Effector CD4-positive, alpha-beta T cell (primary cell): ENCODE measurements at places on chromosomes 12 and 14.
A peak's percentile ranks its signal among the peaks of the same experiment; 100 is the strongest.

GRCh38 chr12:95548539-95549391 lies 2.5 kb downstream of the USP44 start:
- peak; percentile 63 for DNase-seq

GRCh38 chr12:70733385-70733784 lies 96.2 kb upstream of the PTPRB start:
- no peak for DNase-seq

DNA sequence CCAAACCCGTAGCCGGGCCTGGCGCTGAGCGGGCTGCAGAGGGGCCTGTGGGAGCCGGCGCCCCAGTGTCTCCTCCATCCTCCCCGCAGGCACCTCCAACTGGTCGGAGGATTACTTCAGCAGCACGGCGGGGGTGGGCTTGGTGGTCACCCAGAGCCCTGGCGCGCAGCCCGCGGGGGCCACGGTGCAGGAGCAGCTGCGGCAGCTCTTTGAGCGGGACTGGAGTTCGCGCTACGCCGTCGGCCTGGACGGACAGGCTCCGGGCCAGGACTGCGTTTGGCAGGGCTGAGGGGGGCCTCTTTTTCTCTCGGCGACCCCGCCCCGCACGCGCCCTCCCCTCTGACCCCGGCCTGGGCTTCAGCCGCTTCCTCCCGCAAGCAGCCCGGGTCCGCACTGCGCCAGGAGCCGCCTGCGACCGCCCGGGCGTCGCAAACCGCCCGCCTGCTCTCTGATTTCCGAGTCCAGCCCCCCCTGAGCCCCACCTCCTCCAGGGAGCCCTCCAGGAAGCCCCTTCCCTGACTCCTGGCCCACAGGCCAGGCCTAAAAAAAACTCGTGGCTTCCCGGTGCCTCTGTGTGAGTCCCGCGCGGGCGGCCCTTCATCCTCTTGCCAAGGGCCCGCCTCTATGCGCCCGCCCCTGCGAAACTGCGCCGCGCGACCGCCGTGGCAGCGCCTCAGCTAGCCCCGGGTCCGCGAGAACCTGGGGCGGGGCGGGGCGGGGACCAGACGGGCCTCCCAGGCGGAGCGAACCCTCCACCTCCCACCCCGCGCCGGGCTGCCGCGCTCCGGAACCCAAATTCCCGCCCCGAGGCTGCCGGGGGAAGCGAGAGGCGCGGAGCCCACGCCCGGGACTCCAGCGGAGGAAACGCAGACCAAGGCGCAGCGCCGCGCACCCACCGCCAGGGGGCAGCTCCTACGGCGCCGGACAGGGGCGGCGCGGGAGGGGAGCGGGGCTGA lies 8.3 kb downstream of the PLD4 start:
- DNase-seq, result peak; percentile 75

DNA sequence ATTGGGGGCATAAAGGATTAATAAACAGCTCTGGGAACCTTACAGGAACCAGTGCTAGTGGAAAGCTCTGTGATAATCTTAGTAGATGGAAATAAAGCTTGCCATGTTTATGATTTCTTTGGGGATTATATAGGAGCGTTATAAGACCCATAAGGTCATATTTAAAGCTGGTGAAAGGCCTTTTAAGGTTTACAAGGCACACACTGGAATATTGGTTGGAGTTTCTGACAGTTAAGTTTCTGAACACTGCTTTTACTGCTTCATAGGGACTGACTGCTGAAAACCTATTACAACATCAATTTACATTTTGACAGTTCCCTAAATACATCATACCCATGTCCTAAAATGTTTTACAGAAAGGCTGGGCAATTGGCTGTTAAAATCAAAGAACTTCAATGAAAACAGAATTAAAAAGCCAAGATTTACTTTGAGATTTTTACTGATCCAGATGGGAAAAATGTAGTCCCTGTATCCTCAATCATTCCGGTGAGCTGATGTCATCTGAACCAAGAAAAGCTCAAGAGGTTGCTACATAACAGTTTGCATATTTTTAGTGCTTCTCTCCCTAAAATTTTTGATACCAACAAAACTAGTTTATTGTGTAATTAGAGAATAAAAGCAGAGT lies 153.7 kb upstream of the IGF1 start:
- DNase-seq, result no peak

GRCh38 chr12:111757361-111758119 lies 9.2 kb upstream of the ALDH2 start:
- no peak for DNase-seq

DNA sequence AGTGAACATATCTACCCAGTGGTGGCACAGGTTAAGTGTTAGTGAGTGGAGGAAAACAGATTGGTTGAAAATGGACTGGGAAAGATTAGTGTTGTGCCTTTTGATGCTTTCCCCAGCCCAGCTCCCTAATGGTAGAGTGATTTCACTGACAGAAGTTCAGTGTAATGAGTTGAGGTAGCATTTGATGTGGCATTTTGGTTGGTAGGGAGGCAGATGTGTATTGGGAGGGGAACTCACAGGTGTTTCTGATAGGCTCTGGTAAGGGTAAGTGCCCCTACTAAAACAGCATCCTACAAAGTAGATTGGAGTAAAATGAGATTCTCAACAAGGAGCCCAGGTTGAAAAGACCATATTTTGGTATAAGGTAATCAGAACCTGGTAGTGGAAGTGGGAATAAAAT lies 4.2 kb downstream of the TBK1 start:
- no peak for DNase-seq
